ENCODE measurements at places on chromosomes 6 and 20.

GRCh38 chr6:26392932-26393636, 9.0 kb upstream of the BTN3A1 start:
- DNase-seq: no peak

- DNase-seq: no peak
Measured at GRCh38 chr6:46490425-46491200, 636 bp downstream of the RCAN2 start.

GRCh38 chr6:143965503-143966171, 42.4 kb downstream of the PLAGL1 start:
- DNase-seq: no peak

- no peak for DNase-seq
Measured at GRCh38 chr6:125224231-125224861, 70.8 kb downstream of the TPD52L1 start.

DNA sequence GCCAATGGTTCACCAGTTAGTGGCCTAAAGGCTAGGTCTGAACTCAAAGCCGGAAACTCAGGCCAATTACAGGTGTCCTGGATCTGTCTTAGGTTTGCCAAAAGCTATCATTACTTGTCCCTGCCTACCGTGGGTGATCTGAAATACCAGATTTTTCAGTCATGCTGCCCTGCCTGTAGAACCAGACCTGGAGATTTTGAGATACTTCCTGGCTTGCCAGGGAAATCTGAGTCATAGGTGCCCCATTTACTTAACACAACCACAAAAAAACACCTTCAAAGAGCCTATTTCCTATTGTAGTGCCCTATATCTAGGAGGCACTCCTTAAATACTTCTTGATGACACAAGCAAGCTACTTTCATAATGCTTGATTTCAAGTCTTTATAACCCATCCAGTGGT, 13.9 kb upstream of the RANBP9 start:
- DNase-seq: no peak

DNA sequence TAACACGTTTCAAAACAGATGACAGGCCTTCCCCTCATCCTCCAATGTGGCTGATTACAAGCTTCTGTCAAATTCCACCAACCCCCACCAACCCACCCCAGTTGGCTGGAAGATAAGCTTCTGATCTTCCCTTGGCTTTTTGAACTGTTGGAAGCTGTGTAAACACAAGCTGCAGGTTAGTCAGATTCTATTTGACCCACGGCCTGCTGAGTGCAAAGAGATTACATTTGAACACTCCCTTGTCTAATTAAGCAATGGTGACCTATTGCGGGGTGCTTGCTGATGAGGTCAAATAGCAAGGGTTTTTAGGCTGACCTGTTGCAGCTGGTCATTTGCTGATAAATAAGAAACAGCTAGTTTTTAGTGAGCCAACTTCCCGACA, 379.7 kb downstream of the BMP2 start:
- no peak for DNase-seq

GRCh38 chr20:57173986-57174385, 92.5 kb downstream of the BMP7 start:
- no peak for DNase-seq

GRCh38 chr6:42022755-42023384, 27.5 kb upstream of the TAF8 start:
- DNase-seq: no peak

DNA sequence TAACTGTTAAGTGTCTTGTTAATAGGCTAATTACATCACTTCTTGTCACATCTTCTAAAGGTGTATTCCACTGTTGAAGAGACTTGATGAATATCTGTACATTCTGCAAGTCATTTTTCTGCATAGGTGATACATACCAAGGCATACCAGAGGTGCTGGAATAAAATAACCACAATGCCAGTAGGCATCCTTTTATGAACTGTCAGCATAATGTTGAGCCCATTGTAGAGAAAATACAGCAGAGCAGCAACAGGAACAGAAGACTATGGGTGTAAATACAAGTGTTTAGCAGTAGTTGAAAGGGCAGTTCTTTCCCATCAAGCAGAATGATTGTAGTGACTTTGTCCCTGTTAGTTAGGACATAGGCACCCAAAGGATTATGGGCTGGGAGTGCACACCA, 44.4 kb upstream of the ZNF337 start:
- no peak for DNase-seq

DNA sequence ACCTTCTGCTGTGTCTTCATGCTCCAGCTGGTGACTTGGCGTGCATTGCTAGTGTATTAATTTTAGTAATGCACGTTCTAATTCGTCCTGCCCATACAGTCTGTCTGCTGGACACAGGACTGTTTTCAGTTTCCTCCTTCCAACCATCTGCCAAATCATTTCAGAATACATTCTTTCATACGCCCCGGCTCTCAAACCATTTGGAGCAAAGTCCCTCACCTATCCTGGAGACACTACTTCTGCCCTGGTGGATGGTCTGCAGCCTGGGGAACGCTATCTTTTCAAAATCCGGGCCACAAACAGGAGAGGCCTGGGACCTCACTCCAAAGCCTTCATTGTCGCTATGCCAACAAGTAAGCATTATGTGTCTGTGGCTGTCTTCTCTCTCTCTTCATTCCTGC, 60.5 kb downstream of the FNDC1 start:
- DNase-seq: no peak

DNA sequence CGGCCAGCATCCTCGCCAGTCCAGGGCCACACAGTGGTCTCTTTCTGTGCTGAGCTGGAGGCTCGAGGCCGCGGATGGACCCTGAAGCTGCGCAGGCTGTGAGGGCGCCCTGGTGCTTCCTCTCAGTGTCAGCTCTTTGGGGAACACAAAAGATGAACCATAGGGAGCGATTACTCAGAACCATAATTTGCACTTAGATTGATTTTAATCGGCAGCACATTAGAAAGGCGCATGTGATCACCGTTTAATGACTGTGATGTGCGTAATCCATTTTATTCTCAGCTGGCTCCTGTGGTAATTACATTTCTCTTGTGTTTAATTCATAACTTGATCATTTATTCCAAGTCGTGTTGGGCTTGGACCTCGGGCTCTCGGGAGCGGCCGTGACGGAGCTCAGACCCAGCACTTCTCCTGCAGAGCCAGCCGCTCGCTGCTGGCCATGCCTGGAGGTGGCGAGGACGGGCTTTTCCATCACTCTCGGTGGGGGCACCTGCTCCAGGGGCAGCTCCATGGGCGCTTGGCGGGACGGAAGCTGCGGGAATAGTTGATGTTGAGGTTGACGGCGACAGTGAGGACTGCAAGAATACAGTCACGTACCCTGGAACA, 25.6 kb upstream of the NTSR1 start:
- no peak for DNase-seq

GRCh38 chr6:28224131-28225055, 682 bp upstream of the ZSCAN9 start:
- no peak for DNase-seq

- DNase-seq: no peak
Measured at GRCh38 chr20:51562027-51562331, 19.5 kb upstream of the NFATC2 start.

DNA sequence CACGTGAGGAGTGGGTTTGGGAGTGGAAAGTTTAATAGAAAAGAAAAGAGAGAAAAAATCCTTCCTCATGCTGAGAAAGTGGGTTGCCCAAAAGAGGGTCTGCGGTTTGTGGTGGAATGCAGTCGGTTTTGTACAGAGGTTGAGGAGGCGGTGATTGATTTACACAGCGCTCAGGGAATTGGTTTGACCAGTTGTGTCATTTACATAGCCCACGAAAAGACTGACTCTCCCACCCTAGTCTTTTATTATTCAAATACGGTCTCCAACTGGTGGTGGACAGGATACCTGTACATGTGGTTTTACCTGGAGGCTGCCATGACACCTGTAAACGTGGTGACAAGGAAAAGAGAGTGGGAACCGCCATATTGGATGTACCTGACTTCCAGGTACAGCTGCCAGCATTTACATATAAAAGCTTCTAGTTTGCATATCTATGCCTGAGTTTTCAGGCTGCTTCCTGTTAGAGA, 42.1 kb downstream of the HLA-DPB1 start:
- no peak for DNase-seq

GRCh38 chr20:9103955-9104354, 35.1 kb downstream of the PLCB4 start:
- no peak for DNase-seq

DNA sequence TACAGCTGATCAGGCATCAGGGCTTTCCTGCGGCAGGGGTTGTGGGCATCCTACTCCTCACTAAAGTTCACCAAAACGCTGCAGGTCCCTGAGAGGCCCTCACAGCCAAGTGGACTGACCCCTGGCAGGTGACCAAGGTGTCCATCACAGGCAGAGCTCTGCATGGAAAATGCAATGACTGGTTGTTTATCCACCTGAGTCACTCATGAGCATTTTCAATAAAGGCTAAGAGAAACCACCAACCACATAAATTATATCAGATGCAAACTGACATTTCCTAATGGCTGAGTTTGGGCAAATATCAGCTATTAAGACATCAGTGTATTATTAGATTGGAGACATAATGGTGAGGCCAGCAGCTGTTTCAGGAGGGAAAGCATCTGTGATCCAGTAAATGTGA, 152.7 kb upstream of the SYNDIG1 start:
- no peak for DNase-seq

- DNase-seq: no peak
Measured at GRCh38 chr20:8870652-8871051, 198.2 kb upstream of the PLCB4 start.

Data from NCI-H2029 (cell line).